ENCODE measurements at places on chromosomes 5 and 9.

DNA sequence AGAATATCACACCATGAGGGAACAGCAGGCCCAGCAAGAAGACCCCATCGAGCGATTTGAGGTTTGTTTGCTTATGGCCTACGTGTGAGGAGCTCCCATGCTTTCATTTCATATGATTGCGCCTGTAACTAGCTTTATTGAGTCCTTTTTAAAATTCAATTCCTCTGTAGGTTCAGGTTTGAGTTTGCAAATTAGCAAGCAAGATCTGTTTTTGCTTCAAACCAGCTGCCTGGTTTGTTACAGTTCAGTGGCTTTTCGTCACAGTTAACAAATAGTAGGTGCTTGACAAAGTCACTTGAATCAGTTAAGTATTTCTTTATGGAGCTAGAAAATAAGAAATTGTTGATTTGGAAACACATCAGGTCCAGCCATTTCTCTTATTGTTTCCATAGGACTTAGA lies 56.3 kb downstream of the GPR21 start:
- no peak for DNase-seq

DNA sequence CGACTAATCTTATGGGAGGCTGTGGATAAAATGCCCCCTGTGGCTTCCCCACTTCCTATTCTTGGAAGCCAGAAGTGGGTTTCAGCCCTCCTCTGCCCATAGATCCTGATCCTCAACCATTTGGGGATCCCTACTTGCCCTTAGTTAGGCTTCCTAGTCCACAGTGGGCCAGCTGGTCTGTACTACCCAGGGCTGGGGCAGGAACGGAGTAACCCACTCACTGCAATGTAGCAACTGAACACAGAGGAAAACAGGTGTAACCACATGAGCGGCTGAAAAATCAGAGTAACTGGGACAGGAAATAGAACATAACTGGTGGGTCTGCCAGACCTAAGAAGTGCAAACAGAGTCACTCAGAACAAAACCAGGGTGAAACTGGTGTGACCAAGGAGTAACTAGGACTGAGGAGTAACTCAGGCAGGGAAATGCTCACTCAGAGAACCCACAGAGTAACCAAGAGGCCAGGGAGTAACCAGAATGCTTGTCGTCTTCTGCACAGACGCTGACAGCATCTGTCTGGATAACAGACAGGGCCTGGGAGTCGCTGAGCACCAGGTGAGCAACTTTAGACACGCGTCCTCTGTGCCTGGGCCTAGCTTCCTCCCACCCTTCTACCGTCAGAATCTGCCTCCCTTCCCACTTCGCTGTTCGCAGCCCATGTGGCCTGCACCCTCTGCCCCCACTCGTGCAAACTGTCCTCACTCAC lies 1.0 kb downstream of the AQP3 start:
- DNase-seq, result no peak

DNA sequence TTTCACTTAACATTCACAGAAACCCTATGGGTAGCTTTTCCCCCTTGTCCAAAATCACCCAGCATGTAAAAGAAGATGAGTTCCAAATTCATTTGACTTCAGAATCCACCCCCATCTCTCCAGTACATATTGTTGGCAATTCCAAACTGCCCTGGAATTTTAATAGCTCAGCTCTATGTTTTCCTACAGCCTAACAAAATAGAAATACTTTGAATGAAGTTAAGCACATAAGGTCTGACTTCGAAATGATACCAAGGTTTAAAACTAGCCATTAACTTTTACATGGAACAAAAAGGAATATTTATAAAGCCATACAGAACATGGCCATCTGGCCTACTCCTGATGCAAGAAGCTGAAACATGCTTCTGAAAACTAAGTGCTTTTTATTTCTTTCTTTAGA lies 634.3 kb downstream of the PDE4D start:
- no peak for DNase-seq

GRCh38 chr9:72304538-72304937 lies 60.5 kb downstream of the ZFAND5 start:
- DNase-seq, result no peak

DNA sequence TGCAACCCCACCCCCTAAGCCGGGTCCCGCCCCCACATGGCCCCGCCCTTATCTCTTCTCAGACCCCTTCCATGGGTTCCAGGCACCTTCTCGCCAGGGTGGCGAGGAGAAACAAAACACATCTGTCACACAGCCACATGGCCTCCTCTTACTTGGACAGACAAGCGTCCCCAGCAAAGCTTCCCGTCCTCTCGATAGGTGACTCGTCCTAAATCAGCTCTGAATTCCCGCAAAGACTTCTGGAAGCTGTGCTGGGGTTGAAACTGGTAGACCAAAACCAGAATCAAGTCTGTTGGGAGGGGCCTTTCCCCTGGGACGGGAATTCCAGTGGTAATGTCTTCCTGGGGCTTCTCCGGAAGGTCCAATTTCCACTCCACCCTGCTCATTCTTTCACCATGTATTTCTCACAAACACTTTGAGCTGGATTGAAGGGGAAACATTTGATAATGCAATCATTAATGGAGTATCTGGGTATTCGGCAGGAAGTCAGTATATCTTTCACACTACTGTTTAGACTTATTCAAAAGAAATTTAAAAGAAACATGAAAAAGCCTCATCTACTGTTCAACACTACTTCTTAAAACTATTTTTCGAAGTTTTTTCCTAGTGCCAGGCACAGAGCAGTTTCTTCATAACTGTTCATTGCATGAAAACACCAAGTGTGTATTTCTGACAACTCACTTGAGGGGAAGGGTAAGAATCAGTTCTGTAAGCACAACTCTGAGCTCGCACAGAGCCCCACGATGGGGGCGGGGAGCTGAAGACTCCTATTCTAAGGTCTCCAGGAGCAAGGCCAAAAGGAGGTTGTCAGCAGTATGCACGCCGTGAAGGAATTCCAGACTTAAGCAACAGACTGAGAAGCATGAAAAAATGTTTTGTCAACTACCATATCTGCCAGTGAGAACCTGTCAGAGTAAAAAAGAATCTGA lies 644 bp upstream of the CTNNAL1 start:
- peak; percentile 25 for DNase-seq

DNA sequence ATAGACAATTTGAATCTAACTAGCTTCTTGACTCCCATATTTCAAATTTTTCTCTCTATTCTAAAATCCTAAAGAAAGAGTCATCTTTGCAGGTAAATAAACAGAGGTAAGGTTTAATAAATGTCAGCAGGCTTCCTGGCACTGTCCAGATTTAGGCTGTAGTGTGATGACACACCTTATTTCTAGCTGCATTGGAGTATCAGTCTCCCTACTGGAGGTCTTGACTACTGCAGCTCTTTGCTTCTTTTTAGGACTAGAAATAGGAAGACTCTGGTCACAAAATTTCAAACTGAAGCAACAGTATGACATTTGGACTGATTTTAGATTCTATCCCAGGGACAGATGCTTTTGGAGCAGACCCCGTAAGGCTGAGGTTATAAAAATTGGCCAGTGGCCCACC lies 40.7 kb upstream of the PPP3R2 start:
- DNase-seq, result no peak

DNA sequence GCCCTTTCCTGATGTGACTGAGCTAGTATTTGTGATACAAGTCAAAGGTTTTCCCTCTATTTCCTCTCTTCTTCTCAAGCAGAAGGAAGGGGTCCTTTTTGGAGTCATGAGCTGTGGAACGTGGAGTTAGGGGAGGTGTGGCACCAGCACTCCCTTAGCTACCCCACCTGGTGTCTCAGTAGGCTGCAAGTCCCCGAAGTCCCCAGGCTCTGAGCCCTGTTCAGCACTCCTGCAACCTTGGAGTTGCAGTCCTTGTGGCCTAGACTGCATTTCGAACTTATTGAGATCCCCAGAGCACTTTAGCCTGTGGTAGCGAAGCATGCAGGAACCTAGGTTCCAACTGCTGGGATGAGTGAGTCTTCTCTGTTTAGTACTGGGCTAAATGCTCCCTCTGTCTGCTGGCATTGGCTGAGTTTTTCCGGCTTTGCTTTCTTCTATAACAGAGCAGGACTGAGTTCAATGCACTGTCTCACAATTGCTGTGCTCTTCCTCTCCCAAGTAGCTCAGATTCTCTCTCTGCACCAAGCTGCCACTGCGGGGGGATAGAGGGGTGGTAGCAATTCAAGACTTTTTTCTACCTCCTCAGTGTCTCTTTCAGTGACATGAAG lies 600.7 kb upstream of the CDH9 start:
- no peak for DNase-seq

DNA sequence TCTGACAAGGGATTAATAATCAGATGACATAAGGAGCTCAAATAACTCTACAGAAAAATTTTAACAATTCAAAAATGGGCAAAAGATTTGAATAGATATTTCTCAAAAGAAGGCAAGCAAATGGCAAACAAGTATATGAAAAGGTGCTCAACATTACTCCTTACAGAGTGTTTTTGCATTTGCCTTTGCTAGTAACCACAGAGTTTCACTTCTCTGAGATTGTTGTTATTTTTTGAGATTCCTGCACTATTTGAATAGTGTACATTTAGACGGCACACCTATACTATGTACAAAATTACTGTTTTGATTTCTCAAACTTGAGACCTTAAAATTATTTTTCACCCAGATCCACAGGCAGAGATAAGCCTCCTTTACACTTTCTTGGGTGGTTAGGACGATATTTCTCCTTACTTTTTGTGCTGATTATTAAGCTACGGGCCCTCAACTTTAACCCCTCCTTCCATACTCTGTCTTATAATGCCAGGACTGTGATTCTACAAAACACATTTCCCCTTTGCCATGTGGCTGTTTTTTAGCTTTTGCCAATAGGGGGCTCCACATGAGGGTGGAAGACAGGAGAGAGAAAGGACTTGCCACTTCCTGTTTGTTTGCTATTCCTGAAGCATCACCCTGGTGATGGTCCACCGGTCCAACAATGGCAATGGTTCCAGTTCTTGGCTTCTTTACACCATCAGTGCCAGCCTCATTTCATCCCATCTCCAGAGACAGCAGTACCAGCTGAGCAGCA lies 65.0 kb upstream of the DAP start:
- DNase-seq, result no peak

GRCh38 chr9:37445832-37446231 lies 19.4 kb downstream of the ZBTB5 start:
- DNase-seq, result no peak

DNA sequence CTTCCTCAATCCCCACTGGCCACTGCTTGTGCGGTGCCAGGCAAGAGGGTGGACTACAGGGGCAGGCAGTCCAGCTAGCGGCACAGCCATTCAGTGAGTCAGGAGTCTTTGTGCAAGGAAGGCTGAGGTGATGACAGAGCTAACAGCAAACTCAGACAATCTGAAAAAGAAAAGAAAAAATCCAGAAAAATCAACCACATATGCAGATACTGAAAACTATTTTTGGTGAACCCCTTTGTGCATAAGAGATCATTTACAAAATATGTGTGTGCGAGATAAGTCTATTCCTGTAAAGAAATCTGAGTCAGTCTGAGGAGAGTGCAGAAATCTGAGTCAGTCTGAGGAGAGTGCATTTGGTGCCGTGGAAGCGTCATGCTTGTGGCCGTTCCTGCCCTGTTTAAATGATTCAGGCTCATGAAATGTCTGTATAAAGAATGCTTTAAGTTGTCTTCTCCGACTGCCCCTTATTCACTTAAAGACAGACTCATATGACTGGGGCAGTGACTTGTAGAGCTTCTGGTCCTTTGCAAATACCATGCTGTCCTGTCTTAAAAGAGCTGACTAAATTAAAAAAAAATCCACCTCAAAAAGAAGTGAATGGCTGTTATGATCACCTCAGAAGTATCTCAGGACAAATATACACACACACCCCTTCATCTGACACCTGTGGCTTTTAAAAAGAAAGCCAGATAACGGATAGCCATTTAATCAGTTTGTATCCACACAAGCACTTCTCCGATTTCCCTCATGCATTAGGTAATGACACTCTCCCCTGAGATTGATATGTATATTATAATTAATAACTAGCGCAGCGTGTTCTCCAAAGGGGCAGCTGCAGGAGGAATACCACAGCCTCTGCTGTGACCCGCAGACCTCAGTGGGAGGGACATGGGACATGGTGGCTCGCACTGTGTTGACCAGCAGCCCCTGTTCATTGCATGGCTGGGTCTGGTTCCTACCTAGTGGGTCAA lies 47.3 kb downstream of the TRIO start:
- no peak for DNase-seq

- no peak for DNase-seq
These were observed 6.4 kb downstream of the SPINK6 start for GRCh38 chr5:148209151-148209770.

DNA sequence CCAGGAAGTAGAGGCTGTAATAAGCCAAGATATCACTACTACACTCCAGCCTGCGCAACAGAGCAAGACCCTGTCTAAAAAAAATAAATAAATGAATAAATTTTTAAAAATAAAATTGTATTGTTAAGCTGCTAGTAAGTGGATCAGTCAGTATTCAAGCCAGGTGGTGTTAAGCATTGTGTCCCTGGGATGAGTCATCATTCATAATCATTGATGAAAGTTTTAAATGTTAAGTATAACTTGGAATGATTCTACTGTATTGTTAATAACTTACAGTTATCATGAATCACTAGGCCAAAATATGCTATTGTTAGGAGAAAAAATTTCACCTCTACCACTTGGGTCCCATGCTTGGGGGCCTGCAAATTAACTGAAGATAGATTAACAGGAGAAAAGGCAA lies 38.2 kb downstream of the MED10 start:
- DNase-seq, result no peak

DNA sequence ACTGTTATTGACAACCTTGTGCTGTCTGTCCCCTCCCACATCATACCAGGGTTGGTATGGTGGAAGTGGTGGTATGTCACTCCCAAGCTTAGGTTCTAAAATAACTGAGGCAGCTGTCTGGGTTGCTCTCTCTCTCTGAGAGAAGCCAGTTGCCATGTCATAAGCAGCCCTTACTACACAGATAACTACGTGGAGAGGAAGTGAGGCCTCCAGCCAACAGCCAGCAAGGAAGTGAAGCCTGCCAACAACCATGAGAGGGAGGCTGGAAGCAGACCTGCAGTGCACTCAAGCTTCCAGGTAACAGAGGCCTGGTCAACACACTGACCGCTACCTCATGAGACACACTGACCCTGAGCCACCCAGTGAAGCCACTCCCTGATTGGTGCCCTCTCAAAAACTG lies 18.6 kb downstream of the CTNNAL1 start:
- no peak for DNase-seq

GRCh38 chr5:102931085-102931725 lies 176.1 kb downstream of the PAM start:
- no peak for DNase-seq

- DNase-seq, result no peak
These were observed 67.3 kb upstream of the SGCD start for GRCh38 chr5:156259618-156260017.

GRCh38 chr9:2787065-2787464 lies 56.8 kb downstream of the PUM3 start:
- DNase-seq, result no peak

GRCh38 chr5:7325975-7326913 lies 69.7 kb upstream of the ADCY2 start:
- DNase-seq, result no peak

DNA sequence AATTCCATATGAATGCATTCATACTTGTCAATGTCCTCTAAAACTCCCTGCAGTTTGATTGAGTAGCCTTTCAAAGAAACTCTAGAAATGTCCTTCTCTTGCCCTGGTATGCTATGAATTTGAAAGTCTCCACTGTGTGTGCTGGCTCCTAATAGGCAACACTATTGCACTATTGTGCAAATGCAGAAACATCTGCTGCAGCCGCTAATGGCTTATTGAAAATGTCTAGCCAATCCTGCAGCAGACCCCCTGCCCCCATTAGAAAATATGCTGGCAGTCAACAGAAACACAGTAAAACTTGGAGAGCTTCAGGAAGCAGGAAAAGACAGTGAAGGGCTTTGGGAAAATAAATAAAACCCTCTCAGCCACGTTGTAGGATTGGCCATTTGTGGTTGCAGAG lies 87.3 kb upstream of the GRAMD2B start:
- DNase-seq, result no peak

All from neural progenitor cell (in vitro differentiated cells).